Amygdala (tissue), 56 donors: ENCODE measurements at places on chromosomes 13 and 19.

GRCh38 chr13:107801621-107802020 is 413.7 kb downstream of the LIG4 start:
- DNase-seq = no peak

DNA sequence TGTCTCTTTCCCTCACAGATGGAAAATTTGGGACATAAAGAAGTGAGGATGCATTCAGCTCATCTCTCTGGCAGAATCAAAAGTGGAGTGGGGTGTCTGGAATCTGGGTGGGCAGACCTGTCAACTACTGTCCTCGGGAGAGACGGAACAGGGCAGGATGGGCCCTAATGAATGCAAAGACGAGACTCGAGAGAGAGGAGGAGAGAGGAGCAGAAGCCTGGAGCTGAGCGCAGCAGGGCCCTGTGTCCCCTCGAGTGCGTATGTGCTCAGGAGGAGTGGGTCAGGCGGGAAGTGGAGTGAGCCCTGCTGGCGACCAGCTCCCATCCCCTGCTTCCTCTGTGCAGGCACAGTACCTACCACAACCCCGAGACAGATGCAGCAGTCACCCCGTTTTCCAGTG is 78.9 kb downstream of the TEX29 start:
- no peak for DNase-seq

DNA sequence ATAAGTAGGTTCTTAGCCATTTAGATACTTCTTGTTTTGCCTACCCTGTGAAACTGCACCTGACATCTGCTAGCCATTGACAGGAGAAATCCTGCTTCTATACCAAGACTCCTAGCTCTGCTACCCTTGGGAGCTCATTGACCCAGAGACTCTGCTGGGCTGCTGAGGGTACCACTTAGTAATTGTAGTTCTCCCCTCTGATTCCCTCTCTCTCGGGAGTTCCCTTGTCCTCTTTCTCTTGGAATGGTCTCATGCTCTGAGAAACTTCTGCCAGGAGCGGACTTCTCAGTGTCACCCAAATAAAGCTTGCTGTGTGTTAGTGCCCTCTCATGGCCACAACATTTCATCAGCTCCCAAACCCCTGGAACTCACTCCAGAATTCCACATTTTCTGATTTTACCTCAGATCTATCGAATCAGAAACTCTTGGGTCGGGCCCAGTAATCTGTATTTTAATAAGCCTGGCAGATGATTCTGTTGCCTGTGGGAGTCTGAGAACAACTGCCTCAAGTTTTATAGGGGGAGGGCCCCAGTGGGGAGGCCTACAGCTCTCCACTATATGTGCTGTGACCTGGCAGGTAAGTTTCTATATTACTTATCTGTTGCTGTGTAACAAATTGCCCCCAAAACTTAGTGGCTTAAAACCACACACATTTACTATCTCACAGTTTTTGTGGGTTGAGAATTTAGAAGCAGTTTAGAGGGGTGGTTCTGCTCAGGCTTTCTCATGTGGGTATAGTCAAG is 221.1 kb downstream of the TDRD3 start:
- no peak for DNase-seq

DNA sequence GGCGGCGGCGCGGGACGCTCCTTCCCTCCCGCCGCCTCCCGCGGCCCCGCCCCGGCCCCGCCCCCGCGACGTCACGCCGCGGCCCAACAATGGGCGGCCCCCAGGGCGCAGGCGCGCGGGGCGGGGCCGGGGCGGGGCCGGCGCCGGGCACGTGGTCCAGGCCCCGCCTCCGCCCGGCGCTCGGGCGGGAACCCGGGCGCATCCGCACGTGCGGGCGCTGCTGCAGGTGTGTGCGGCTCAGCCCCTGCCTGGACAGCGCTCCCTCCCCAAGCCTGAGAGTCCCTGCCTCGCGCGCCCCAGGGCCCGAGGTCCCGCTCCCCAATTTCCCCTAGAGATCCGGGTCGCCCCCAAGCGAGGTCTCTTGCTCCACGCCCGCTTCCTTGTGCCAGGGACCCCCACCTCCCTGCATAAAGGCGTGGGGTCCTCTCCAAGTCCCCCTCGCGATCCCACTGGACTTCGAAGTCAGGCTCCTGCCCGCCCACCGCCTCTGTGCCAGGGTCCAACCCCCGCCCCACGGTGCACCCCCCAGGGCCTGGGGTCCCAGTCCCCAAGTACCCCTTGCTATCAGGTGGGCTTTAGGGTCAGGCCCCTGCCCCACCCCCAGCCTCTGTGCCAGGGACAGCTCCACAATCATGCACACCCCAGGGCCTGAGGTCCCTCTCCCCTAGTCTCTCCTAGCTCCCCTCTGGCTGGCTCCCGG is at the start of gene MEX3D:
Gene MEX3D (minus strand): TSS at position 6 of the 700 bp plus-strand sequence. CDS start 267 bp downstream, outside the sequence.
- peak; percentile 15 for DNase-seq

- DNase-seq = no peak
These were observed 565.7 kb downstream of the EFNB2 start for GRCh38 chr13:105969761-105970160.

DNA sequence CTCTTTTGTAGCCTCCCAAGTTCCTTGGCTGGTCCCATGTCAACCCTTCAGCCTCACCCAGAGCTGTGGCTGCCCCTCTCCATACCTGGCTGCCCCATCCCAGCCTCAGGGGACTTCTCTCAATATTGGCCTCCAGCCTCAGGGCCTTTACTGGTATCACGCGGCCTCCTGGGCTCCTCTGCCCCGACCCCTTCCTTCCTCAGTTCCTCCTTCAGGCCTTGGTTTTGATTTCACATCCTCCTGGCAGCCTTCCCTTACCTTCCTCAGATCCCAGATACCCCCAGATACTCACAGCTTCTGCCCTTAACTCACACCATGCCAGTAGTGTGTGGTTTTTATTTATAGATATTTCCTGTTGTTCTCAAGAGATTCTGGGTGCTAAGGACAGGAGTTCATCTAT is 12.8 kb upstream of the SCN1B start:
- no peak for DNase-seq
